ENCODE measurements at places on chromosomes 1 and 21.

GRCh38 chr1:37901191-37901892, 42.0 kb upstream of the MTF1 start:
- DNase-seq: no peak

DNA sequence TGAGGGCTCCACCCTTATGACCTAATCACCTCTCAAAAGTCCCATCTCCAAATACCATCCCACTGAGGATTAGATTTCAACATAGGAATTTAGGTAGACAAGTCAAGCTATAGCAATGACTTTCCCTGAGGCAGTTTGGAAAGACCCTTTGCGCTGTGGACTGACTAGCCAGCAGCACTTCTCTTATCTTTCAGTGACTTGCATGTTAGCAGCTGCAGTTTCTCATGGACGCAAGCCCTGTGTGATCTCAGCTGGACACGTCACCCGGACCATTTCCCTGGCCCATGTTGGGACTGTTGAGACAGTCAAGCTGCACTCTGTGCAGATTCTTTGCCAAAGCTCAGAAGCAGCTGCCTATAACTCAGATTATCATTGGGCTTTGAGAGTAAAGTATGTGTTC, 408.1 kb upstream of the USP24 start:
- no peak for DNase-seq

DNA sequence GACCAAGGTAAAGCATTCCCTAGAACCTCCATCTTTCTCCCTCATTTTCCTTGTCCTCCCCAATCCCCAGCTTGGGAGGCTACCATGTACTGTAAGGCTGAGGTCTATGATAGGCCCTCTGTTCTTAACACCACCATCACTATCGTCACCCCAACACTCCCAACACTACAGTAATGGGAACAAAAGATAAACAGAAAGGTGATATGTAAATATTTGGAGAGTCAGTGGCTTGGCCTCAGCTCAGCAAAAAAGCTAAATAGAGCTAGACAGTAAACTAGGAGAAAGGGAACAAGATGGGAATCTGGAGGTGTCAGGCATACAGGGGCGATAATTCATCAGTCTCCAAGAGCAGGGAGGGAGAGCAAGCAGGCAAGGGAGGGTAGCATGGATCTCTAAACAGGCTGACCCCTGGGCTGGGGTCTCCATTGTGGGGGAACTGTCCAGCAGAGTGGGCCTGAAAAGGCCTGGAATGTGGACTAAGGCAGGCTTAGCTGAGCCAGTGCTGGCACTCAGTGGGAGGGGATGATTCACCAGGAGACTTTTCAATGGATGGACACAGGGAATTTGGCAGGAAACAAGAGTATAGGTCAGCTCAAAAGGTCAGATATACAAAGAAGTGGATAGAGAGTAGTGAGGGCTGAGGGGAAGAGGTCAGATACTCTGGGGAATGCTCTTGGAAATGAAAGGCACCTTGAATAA, 6.7 kb downstream of the WNT2B start:
- DNase-seq: no peak

DNA sequence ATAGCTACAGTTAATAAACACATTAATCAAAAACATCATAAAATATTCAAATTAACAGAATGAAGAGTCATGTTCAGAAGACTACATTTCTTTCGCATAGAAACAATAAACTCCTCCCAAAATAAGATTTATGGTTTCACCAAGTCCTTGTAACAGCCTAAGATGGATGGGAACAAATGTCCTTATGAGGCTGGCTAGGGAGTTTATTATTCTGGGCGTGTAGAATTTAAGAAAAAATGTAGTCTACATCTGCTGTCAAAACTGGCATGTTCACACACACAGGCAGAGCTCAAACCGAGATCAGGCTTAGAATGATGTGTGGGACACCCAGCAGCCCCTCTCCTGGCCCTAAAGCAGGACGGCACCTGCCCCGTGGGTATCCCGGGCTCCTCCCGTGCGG, 101.1 kb downstream of the NPHP4 start:
- DNase-seq: no peak

GRCh38 chr1:32681999-32682398, 20.6 kb downstream of the SYNC start:
- no peak for DNase-seq

DNA sequence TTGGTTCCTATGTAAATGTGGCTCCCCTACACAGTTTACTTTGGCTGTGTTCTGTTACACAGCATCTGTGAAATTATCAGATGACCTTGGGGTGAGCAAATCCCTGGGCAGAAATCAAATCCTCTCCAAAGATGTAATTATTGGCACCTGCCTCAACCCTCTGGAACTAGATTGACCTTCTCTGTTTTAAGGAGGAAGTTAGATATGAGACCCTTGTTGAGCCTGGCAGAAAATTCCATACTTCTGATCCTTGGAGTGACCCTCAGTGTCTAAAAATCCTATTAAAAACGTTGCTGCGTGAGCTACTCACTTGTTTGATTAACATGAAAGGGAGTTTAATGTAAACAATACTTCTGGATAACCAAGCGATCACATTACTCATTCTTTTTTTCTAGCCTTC, 122.0 kb downstream of the CLIC6 start:
- no peak for DNase-seq

GRCh38 chr1:214542275-214543199, 8.9 kb downstream of the PTPN14 start:
- no peak for DNase-seq

Measured in stimulated activated CD8-positive, alpha-beta memory T cell treated with anti-CD3 and anti-CD28 coated beads, Interleukin-4, amount 100 ng/mL, for 48 hours (primary cell).